H9 (cell line): ENCODE measurements at places on chromosomes 4 and X.

- DNase-seq: no peak
These were observed 118.4 kb upstream of the WDR17 start for GRCh38 chr4:175947117-175947722.

DNA sequence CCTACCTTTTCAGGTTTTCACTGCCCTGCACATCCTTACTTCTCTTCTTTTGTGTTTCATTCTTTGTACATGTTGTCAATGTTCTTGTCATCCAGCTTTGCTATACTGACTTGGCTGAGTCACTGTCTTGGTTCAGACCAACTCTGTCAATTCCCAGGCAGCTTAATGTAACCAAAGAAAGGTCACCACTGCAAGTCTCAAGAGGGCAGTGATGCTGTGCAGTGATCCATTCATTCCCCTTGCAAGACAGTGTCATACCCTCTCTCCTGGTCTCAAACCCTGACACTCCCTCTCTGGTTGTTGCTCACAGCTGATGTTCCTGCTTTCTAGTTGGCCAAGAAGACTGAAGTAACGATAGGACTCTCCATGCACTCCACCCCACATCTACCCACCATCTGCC lies 17.5 kb downstream of the RAB39B start:
- DNase-seq: no peak

- DNase-seq: no peak
These were observed 35.3 kb upstream of the CXCL8 start for GRCh38 chr4:73705056-73705432.

- no peak for DNase-seq
These were observed 129.3 kb downstream of the SHROOM3 start for GRCh38 chr4:76564123-76564915.

- DNase-seq: no peak
These were observed 333.1 kb upstream of the FAM241A start for GRCh38 chr4:111812114-111812513.
